Right renal pelvis (tissue), 4 donors: ENCODE measurements at places on chromosomes 12 and 14.

DNA sequence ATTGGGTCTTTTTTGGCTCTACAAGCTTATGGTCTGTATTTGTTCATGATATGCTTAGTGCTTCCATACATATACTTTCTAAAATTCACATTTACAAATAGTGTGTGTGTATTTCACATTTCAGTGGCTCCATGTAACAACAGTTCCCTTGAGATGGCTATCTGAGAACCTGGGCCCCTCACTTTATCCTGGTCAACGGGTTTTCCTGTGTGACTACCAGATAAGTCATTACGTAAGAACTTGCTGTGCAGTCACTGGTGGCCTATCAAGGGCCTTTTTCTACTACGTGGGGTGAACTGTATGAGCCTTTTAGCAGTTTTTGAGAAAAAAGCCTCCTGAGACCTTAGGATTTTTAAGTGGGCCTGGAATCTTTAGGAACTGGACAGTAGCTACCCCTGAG lies 454.1 kb downstream of the PCNX1 start:
- no peak for DNase-seq

GRCh38 chr12:13112968-13113367 lies 9.5 kb upstream of the GSG1 start:
- no peak for DNase-seq

- DNase-seq = peak; percentile 51
Observed at GRCh38 chr14:89351516-89352404, 65.3 kb downstream of the FOXN3 start.

GRCh38 chr12:100624571-100624970 lies 51.1 kb downstream of the GAS2L3 start:
- DNase-seq = no peak

DNA sequence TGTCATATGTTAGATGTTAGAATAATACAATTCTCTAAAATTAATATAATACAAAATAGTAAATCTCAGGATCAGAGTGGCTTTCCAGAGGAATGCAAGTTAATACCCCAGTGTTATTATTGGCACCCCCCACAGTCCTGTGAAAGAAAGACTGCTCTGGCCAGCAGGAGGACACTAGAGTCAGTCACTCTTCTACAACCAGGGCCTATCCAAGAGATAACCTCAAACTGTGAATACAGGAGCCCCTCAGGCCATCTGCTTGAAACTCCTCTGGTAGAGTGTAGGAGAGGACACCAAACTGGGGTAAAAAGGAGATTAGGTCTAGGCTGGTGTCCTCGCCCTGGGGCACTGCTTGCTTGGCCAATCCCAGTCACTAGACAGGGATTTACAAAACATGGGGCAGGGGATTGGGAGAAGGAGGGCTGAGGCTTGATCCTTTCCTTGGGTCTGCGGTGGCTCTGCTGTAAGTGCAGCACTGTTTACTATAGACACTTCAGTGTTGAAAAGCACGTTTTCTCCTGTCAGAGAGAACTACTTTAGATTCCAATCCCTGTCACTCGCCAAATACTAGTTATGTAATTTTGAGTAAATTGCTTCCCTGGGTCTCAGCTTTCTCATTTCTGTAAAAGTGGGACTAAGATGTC lies 44.5 kb upstream of the PTPRR start:
- no peak for DNase-seq

- no peak for DNase-seq
Observed at GRCh38 chr12:117981267-117981666, 12.5 kb upstream of the KSR2 start.

DNA sequence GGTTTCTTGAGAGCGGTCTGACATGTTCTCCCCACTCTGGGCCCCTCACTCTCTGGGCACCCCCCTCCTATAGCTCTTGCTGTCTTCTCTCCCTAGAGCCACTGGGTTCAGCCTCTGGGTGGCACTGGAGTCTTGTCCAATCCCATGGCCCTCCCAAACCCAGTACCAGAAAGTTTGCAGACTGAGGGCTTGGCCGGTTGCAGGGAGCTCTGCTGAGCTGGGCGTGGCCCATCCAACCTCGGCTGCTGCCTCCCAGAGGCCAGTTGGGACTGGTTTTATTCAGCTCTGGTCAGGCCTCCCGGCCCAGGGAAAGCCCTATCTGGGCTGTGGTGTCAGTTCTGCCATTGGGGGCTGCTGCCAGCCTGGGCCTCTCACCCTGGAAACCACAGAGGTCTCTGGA lies 37.9 kb downstream of the ISCA2 start:
- no peak for DNase-seq

GRCh38 chr12:121990692-121991603 lies 30.7 kb upstream of the BCL7A start:
- DNase-seq = no peak

DNA sequence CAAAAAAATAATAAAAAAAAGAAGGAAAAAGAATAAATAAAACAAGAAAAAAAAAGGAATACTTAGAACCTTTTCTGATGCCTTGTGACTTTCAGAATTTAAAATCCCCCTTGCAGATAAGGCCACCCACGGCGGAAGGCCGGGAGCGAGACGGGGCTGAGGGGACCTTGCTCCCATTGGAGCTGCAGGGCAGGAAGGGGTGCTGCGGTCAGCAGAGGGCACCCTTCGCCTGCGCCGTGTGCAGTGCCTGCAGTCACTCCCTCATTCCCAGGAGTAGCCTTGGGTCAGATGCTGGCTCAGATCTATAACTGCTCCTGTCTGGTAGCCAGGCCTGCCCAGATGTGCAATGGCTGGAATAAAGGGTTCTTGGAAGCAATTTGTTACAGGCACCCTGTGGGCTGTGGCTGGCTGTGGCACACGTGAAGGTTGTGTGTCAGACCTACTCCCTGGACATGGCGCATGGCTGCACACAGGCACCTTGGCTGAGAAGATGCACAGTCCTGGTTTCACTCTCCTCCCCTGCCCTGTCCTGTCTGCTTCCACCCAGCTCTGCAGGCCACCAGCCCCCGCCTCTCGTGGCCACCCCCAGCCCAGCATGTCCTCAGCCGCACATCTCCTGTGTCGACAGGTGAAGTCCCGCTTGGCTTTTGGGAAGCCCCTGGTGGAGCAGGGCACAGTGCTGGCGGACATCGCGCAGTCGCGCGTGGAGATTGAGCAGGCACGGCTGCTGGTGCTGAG lies 13.4 kb upstream of the ALDH2 start:
- no peak for DNase-seq

- DNase-seq = no peak
Observed at GRCh38 chr14:30115756-30116155, 188.1 kb upstream of the PRKD1 start.

DNA sequence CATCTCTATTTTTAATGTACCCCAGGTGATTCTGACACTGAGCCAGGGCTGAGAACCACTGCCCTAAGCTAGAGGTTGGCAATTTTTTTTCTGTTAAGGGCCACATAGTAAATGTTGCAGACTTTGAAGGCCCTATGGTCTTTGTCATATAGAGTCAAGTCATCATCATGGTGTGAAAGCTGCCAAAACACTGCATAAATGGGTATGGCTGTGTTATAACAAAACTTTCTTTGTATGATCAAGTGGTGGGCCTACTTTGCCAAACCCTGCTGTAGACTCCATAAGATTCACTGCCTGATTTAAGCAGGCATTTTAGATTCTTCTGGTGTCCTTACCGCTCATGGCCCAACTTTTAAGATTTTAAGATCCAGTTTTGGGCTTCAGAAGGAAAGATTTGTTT lies 76.8 kb downstream of the CLMN start:
- no peak for DNase-seq

GRCh38 chr12:15763328-15763727 lies 25.9 kb downstream of the EPS8 start:
- no peak for DNase-seq

DNA sequence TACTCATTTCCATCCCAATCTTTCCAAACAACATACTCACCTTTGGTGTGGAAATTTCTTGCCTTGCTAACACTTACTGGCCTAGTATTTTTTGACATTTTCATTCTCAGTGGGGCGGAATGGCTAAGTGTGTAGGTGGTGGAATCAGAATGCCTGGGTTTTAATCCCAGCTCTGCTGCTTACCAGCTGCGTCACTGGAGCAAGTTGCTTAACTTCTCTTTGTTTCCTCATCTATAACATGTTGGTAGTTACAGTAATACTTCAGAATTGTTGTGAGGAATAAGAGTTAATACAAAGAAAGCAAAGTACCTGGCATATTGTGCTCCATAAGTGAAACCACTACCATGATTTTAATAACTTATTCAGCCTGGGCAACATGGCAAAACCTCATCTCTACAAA lies 3.0 kb upstream of the FAM177A1 start:
- no peak for DNase-seq

DNA sequence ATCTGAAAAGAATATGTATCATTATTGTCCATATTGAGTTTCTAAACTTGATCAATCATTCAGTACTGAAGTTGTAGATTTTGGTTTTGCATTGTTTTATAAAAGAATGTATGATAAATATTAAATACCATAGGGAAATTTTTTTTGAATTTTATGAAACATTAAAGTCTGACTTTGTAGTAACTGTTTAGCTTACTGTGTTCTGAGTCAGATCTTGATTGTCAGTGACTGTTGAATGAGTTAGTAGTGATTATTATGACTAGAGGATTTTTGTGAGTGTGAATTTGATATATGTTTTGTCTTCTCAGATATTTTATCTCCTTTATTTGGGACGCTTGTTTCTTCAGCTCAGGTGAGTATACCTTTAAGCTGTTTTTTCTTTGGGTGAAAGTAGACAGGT lies 10.1 kb downstream of the TDP1 start:
- no peak for DNase-seq

DNA sequence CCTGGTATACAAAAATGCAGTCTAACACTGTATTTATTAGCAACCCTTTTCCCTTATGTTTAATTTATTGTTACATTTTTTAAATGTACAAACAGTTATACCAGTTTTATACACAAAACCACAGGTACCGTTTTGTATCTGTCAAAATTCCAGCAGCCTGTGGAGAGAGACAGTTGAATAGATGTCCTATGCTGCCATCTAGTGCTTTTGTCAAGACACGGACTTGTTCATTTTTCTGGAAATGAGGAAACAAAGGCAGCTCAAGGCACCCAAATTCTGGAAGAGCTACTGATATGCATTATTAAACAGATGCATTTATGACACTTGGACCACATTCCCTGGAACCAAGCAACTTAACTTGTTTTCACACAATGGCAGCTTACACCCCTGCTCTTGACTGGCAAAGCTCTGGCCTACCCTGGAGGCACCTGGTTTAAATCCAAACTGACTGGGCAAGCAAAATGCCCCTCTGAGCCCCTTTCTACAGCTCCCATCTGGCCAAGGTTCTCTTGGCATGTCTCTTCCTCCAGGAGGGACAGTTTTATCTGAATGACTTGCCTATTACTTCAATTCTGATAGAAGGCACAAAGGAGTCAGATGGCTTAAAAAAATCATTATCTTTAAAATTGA lies 286.9 kb upstream of the PRKD1 start:
- peak; percentile 18 for DNase-seq

DNA sequence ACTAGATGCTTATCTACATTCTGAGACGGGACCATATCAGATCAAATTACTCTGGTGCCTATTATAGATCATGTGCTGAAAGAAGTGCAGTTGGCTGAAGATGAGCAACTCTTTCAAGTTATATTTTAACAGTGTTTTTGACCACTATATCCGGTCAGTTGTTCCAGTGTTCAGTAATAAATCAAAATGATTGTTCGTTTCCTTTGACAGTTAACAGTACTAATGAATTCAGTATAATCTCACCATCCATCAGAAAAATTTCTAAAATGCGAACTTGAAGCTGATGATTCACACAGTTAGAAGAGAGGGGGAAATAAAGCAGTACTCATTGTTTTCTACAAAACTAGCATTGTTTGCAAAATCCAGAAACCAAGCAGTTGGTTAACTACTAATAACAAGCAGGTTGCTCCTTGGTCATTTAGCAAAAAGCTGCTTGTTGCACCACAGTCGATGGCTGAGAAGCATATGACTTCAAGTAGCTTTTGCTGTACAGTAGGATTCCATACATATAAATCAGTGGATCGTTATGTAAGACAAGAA lies 2.3 kb downstream of the RPS6KA5 start:
- DNase-seq = no peak

DNA sequence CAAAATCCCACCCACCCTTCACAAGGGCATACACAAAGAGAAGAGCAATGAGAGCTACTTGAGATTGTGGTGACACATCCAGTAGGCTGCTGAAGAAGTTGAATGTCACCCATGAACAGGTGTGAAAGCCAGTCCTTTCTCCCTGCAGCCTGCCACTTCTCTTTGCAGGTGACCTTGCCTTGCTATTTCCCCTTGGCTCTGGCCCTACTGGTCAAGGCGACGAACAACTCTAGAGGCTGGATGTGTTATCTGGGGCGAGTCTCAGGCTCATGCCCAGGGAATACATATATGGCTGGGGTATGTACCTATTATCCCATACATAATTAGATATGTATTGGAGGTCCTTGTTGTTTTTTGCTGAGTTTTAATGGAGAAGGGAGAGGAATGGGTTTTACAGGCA lies 70.2 kb upstream of the EGLN3 start:
- no peak for DNase-seq

GRCh38 chr14:95889236-95889979 lies 12.8 kb downstream of the TUNAR start:
- DNase-seq = no peak

- no peak for DNase-seq
Observed at GRCh38 chr12:52566847-52567291, 6.8 kb downstream of the KRT74 start.

GRCh38 chr12:109109746-109110350 lies 6.5 kb upstream of the ACACB start:
- DNase-seq = no peak

DNA sequence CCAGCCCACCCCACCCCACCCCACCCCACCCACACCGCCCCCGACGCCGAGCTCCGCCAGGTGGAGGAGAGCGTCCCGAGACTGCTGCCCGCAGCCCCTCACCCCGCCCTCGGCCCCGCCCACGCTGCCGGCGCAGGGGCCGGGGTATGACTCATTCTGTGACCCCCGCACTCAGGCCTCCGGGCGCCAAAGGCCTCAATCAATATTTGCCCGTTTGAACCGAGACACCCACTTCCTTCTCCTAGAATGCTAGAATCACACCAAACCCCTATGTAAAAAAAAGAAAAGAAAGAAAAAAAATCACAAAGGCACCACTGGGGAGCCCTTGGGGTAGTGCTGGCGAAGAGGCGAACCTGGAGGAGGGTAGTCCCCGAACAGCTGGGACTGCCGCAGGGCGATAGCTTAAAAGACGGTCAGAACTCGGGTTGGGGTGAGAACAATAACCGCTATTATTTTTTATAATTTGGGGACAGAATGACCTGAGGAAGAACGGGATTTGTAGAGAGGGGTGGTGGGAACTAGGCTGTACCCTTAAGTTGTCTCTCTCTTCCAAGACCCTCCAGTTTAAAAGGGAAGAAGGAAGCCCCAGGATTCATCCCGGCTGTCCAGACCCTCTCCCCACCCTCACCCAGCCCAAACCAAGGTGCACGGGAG lies 894 bp downstream of the KRT8 start:
- DNase-seq = no peak

- no peak for DNase-seq
Observed at GRCh38 chr12:5789469-5789968, 155.5 kb downstream of the ANO2 start.

GRCh38 chr12:68458866-68459265 lies 126.7 kb upstream of the MDM1 start:
- DNase-seq = no peak

GRCh38 chr14:61154641-61155040 lies 126.5 kb downstream of the TMEM30B start:
- no peak for DNase-seq
